ENCODE measurements at places on chromosomes 12 and 14. TPM values are rescaled to one million over a fixed set of nuclear protein-coding genes. Genes with fewer than 3 reads are reported as not detected.

MYF5 gene
- total RNA-seq: not detected

DCD gene
- not detected for total RNA-seq

TMEM233 gene
- 0.09 TPM for total RNA-seq

RBP5 gene
- total RNA-seq: 1.9 TPM

GPX2 gene
- 0.30 TPM for total RNA-seq

HOXC6 gene
- not detected for total RNA-seq

KRT80 gene
- total RNA-seq: not detected

Data from H1 (cell line).